ENCODE measurements at places on chromosomes 3 and 15.

DNA sequence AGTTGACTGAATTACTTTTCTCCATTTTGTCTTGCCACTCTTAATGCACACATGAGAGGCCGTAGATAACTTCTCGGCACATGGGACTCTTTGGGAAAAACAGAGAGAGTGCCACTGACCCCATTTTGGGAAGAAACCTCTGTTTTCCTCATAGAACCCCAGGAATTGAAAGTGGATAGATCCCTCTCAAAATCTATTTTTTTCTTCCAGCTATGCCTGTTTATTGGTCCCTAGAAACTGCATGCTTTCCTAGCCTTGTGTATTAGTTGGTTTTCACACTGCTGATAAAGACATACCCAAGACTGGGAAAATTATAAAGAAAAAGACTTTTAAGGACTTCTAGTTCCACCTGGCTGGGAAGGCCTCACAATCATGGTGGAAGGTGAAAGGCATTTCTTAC lies 23.7 kb upstream of the TMEM45A start:
- DNase-seq = no peak

DNA sequence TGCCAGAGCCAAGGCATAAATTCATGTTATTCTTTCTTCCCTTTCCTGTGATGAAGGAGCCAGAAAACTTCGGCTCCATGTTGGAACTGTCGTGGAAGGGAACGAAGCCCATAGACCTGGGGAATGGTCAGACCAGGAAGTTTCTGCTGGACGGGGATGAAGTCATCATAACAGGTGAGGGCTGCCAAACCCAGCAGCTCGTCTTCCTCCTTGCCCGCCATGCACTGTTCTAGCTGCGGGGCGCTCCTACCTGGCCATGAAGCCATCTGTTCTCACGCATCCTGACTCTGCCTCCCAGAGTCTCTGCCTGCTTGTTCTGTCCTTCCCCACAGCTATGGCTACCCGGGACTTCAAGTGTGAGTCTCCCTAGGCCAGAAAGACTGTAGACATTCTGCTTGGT lies 28.2 kb downstream of the FAH start:
- no peak for DNase-seq

DNA sequence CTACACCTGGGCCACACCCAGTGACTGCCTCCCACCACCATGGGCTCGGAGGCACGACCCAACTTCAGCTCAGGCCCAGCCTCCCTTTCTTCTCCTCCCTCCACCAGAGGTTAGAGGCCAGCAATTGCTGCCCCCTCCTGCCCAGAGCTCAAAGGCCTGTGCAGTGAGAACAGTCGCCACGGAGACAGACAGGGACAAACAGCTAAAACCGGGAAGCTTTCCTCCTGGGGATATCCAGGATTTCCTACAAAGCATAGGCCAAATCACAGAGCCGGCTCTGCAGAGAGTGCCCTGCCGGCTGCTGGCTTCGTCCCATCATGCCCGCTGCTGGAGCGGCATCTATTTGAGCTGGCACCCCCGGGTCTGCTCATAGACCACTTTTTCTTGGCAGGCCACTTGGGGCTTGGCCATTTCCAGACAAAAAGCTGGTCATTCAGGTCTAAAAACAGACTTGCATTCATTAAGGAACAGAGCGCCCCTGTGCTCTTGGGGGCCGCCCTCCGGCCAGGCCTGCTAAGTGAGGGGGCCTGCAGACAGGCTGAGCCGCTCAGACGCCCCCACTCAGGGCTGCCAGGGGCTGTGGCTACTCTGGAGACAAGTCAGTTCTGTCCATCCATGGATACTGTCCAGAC lies 17.5 kb downstream of the GRAMD2A start:
- no peak for DNase-seq

DNA sequence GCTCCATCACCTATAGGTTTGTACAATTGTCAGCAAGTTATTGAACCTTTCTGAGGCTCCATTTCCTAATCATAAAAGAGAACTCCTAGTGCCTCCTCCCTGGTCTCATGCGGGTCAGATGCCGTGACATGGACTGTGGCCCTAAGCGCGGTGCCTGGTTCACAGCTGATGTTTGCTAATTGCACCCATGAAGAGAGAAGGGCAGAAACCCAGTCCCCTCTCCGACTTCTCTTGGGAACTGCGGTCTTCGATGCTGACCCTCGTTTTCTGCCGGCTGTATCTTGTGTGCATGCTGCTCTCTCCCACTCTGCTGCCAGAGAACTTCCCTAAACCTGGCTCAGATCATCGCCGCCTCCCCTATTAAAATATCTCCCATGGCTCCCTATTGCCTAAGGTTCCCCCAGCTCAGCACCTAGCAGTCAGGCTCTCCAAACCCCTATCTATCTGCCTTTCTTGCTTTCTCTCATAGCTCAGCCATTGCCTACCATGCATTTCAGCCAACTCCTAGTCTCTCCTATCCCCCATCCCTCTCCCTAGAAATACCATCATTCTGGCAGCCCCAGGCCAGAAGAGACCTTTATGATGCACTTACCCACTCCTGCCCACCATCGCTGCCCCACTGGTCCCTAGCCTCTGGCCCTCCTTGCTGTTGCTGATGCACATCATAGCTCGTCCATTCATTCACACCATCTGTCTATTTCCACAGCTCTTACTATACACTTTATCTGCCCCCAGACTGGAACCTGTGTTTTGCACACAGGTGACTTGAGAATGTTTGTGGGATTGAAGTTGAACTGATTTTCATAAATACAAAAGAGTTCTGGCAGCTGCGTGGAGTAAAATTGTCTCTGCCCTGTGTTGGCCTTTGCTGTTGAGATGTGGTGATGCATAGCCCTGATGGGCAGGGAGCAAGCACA lies 6.6 kb downstream of the ISG20 start:
- DNase-seq = no peak

GRCh38 chr3:114155370-114155821 lies 23.5 kb downstream of the DRD3 start:
- DNase-seq = peak; percentile 75

GRCh38 chr3:149507491-149508324 lies 33.2 kb downstream of the TM4SF4 start:
- no peak for DNase-seq

DNA sequence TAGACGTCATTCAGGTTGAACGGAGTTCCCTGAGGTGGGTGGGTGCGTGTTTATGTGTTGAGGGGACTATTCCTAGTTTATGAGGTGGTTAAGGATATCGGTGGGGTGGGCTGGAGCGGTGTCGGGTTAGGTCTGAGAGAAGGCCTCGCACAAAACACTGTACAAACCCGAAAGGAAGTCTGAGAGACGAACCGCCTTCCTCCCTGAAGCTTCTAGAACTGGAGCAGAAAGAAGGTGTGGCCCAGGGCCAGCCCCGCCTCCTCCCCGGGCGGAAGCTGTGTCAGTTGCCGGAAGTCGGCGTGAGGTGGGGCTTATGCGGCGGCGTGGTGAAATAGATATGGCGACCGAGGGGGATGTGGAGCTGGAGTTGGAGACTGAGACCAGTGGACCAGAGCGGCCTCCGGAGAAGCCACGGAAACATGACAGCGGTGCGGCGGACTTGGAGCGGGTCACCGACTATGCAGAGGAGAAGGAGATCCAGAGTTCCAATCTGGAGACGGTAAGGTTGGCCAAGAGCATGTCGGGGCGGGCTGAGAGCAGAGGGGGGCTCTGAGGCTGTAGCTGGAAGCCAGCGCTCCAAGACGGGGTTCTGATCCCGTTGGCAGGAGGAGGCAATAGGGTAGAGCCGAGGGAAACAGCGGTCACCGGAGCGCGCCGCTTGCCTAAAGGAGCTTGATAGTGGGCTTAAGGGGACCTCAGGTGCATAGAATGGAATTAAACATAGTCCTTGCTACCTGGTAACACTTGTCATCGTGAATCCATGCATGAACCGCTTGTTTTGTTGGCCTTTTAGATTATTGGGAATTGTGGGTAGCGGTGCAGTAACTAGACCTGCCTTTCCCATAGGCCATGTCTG lies at the start of gene HYPK:
TSS of gene HYPK (plus strand) at position 314 of the 856 bp plus-strand sequence. CDS start at position 338, 24 bp downstream.
- DNase-seq = peak; percentile 98

DNA sequence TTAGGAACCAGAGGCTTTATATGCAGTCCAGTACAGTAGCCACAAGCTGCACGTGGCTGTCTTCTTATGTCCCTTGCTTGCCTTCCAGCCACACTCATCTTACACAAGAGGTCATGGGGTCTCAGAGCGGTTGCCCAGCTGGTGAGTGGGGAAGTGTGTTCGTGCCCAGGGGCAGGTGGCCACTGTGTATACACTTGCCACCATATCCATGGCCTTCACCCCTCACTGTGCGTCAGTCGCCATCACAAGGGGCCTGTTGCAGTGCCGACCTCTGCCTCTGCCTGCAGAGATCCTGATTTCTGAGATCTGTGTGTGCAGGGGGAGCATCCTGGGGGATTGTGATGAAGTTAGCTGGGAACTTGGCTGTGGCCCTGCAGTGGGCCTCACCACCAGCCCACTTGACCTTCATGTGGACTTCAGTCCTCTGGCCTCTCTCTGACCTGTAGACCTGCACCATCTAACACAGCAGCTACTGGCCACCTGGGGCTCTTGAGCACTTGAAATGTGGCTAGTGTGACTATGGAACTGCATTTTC lies 43.1 kb upstream of the SACM1L start:
- no peak for DNase-seq

DNA sequence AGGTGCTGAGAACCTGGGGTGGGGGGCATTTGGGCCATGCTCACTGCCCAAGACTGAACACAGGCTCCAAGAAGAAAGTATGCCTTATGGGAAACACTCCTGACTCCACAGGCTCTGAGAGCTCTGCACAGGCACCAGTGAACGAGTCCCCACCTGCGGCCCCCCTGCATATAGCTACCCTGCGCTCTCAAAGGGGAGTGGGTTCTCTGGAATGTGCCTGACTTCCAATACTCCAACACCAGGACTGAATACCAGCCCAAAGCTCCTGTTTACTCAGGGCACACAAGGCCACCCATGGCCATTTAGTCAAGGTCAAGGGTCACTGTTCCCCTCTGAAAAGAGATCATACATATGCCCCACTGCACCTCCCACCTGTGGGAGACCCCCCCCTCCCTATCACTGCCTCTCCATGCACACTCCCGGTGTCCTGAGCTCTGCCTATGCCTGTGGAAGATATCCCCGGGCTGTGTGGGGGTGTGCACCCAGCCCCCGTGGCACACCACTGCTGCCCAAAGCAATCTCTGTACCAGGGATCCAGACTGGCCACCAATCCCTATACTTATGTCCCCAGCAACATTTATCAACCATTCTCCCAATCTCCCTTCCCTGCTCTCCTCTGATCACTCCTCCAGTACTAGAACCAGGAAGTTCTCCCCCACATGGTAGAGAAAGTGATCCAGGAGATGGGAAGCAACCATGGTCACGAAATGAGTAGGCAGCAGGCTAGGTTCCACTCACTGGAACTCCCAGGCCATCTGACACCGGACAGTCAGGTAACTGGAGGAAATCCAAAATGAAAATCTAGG lies 1.5 kb upstream of the PLXNB1 start:
- no peak for DNase-seq

DNA sequence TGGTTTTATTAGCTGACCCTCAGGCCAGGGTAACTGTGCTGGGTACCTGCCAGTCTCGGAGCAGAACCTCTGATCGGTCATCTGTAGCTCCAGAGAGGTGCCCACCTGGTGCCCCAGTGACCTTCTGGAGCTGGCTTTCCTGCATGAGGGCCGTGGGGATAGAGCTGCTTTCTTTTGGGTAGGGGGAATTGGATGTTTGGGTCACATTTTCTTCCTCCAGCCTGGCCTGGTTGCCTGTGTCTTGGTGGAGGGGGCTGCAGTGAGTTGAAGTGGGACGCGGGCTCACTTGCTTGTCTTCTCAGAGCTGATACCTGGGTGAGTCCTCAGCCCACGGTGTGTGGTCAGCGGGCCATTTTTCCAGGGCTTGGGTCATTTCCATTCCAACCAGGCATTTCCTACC lies 2.6 kb downstream of the ZNF710 start:
- DNase-seq = no peak

GRCh38 chr3:108296239-108296638 lies at the start of gene HHLA2:
HHLA2 (plus strand) TSS chr3:108296548; CDS start chr3:108351814, 55,266 bp downstream.
- no peak for DNase-seq

DNA sequence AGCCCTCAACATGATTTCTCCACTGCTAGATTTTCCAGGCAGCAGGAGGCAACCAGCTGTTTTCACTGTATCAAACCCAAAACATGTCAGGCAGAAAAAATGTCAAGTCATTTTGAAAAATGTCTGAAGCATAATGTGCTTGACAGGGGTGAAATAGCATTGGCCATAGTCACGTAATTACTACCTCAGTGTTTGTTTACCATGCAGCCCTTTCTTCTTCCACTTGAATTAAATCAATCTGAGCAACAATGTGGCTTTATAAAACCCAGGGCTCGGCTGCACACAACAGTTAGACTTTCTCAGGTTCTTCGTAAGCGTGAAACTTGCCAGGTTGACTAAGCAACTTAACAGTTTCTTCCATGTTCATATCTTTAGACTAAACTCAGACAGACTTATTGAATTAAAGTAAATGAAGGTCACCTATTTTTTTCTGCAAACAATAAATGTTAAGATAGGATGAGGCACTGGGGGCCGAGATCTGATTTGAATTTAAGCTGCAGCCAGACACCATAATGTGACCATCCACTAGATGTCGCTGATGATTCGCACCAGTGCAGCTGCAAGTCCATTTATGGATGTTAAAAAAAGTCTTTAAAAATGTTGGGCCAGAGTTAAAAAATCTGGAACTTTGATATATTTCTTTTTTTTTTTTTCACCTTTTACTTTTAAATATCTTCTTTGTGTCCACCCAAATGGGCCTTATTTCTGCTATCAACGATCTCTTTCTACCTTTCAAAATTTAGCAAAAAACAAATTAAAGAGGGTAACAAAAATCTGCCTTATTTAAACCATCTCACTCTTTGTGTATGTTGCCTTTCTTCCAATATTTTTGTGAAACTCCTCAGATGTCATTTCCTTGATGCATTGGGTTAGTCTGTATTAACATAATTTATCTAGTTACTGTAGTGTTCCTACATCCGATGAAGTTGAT lies 305.9 kb downstream of the CACNA2D3 start:
- DNase-seq = no peak

- DNase-seq = no peak
Measured at GRCh38 chr3:177935047-177935446, 601.2 kb upstream of the KCNMB2 start.

DNA sequence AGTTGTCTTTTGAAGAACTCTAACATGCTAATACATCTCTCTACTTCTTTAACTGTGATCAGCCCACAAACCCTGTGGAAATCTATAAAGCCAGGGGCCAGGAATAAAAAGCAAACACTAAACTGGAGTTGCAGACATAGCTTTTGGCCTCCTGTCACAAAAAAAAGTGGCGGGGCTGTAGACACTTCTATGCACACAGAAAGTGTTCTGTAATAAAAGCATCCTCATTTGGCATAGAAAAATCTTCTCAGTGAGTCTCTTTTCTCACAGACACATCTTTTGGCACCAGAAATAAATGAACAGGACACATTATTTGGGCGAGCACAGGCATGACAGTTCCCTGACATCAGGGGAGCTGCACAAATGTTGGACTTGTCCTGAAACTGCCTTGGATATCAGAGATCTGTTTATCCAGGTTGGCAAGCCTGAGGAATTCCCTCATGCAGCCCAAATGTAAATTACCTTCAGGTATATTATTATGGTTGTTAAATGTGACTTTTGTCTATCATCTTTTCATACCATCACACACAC lies 355.4 kb downstream of the FGF12 start:
- no peak for DNase-seq

DNA sequence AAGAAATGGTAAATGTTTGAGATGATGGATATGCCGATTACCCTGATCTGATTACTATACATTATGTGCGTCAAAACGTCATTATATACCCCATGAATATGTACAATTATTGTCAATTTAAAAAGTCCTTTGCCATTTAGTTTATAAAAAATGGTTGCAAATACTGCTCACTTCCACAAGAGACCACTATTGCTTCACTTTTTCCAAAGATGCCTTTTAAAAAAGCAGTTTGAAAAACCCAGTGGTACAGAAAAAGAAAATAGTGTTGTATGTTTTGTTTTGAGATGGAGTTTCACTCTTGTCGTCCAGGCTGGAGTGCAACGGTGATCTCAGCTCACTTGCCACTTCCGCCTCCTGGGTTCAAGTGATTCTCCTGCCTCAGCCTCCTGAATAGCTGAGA lies 39.3 kb downstream of the EDEM1 start:
- DNase-seq = no peak
